Occipital lobe (tissue), 3 donors: ENCODE measurements at places on chromosomes 3 and 15.

- DNase-seq = no peak
These were observed 109.6 kb downstream of the FAM174B start for GRCh38 chr15:92545996-92546395.

- no peak for DNase-seq
These were observed 6.3 kb downstream of the CAV3 start for GRCh38 chr3:8739757-8740504.

DNA sequence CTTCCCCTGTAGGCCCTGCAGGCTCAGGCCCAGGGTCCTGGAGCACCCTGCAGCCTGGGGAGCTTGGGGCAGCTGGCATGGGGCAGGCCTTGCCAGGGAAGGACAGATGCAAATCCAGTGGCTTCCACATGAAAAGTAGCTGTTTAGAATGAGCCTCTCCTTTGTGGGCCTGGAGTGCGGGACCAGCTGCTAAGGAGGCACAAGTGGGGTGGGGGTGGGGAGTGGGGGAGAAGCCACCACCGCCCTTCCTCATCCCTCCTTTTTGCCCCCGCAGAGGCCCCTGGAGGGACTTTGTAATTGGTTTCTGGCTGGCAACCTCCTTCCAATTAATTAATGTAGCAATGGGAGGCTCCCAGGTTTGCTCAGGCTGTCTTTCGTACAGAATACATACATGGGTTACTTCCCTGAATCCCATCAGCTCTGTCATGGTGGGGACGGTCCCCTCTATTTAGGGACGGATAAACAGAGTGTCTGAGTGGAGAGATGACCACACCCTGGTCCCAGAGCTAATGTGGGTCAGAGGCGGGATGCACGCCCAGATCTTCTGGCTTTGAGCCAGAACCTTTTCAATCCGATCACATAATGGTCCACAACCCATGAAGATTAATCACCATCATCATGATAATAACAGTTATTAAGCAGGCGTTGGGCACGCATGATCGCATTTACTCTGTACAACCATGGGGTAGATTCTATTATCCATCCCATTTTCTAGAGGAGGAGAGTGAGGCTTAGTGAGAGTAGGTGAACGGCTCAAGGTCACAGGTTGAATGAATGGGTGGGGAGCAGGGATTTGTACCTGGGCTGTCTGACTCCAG is 6.2 kb downstream of the CORO2B start:
- DNase-seq = no peak

DNA sequence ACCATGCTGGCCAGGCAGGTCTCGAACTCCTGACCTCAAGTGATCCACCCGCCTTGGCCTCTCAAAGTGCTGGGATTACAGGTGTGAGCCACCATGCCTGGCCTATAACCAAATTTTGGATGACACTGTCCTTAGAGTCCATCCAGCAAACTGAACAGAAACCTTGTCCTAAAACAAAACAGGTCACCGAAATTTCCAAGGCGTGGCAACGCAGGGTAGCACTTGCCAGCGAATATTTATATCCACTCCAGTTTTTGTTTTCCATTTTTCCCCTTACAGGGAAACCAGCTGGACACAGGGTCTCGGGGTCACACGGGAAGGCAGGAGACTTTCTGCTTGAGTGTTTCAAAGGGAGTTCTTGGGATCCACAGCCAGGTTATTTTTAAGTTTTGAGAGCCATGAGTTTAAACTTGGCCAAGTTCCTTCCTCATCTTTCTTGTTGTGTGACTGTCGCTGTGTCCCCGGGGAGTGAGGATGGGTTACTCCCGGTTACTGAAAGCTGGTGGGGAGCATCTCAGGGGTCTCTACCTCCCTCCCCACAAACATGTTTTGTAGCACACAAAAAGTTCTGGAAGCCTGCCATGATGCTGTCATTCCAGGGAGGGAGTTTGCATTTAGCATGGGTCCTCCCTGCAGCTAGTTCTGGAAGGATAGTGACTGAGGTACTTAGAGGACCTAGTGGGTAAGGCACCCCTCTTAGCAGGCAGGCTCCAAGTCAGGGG is 12.6 kb downstream of the LIMD1 start:
- no peak for DNase-seq

DNA sequence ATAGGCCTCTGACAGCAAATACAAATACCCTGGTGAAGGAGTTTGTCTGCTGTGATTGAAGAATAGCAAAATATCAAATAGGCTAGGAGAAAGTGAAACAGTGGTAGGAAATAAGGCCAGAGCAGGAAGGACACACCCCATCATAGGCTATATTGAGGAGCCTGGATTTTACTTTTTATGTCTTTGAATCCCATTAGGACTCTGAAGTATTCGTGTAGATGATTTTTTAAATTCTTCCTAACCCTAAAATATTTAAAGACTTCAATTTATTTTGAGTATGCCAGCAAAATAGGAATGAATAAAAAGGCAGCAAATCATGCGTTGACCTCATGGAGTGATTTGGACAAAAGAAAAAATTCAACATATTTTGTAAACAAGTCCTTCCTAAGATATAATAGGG is 562.8 kb downstream of the NAALADL2 start:
- no peak for DNase-seq

DNA sequence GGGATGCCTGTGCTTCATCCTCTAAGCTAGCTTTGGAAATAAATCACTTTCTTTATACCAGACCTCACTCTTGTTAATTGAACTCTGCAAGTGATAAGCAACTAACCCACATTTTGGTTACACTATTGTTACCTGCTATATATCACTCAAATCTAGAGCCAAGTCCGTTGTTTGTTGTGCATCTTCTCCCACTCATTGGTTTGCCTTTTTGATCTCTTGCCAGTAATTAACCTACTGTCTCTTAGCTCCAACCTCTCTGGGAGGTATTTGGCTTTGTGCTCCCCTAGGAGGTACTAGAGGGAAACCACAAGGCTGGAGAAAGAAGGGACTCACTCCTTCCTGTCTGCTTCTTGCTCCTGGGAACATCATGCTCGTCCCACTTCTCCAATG is 12.8 kb upstream of the CRBN start:
- no peak for DNase-seq

- DNase-seq = no peak
These were observed 27.1 kb downstream of the CPN2 start for GRCh38 chr3:194323785-194324735.

DNA sequence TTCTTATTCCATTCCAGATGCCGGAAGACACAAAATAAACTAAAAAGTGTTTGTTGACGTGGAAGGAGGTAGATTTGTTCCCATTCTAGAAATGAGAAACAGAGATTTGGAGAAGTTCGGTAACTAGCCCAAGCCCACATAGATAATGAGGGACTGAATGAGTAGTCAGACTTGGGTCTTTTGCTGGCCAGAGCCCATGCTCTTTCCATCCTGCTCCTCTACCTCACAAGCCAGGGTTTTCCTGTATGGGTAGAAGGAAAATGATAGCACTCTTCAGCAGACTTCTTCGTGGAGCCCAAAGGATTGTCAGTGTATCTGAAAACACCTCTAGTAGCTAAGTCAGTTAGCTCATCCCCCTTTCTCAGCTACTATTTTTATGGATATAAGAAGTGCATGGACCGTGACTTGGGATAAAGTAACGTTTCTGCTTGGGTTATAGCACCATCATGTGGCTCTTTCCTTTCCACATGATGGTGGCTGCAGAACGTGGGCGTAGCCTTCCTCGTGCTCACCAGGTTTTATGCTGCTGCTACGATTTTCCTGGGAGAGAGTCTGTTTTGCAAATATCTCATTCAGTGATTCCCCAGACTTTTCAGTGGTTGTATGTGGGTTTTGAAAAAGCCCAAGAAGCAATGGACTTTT is 84.6 kb downstream of the DGKG start:
- no peak for DNase-seq

DNA sequence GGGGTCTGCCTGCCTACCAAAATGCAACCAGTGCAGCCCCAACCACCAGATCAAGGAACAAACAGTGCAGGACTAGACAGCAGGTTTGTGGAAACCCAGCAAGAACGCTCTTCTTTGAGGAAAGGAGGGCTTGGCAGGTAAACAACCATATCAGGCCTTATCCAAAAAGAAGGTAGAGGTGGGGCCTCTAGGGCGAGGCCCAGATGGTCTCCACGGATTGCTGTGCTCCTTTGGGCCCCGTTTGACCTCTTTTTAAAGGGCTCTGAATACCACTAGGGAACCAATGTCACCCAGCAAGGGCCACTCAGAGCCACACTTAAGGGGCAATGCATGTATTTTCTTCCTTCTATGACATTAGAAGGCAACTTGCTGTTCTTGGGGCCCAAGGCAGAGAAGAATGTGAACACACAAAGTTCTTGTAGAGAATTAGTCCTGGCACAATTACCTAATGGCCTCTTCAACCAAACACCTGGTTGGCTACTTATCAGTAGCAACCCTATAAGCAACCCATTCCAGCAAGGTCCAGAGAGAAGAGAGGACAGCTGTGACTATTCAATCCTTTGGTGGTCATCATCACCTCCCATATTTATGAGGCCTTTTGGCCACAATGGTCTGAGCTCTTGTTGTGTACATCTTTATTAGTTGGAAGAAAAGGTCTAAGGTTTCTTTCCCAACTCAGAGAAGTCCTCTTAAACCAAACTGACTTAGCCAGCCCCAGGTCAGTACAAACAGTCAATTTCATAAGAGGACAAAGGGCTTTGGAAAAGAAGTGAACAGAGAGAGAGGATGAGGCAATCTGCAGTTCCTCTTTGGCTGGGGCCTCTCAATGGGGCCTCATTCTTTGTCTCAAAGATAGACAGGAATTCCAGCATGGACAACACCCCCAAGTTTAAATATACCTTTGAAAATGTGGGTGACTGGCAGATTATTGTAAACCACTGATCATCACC is 36.0 kb downstream of the FOXP1 start:
- no peak for DNase-seq
